Activated naive CD8-positive, alpha-beta T cell treated with anti-CD3 and anti-CD28 coated beads, Interleukin-2, amount 50 U/mL, for 24 hours (primary cell): ENCODE measurements at places on chromosomes 1 and 21.

DNA sequence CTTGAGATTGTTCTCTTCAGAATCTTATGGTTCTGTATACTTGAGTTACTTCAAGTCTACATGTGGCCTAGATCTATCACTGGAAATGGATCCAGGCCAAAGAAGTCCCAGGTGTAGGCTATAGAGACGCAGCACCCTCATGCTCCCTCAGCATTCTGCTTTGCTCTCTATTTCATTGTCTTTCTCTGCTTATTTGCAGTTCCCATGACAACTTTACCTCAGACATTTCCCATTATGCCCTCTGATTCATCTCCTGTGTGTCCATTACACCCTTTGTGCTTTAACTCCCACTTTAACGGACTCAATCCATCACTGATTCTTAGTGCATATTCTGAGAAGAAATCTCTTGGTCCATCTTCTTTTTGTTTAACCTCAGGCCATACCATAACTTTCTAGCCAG, 236.9 kb upstream of the NRIP1 start:
- H3K36me3 ChIP-seq, result no peaks in the 10 kb centered on the region
- no peaks in the 10 kb centered on the region for H3K27me3 ChIP-seq
- H3K27ac ChIP-seq, result no peak overlapping the region

- peaks cover 7% of the 10 kb centered on the region for H3K27me3 ChIP-seq
- no peaks in the 10 kb centered on the region for H3K36me3 ChIP-seq
Observed at GRCh38 chr1:64302971-64303370, 99.5 kb downstream of the UBE2U start.

- H3K4me1 ChIP-seq, result no peaks in the 10 kb centered on the region
- H3K36me3 ChIP-seq, result peaks cover 14% of the 10 kb centered on the region
- DNase-seq, result no peak
Observed at GRCh38 chr1:174519844-174520243, 72.1 kb downstream of the GPR52 start.

DNA sequence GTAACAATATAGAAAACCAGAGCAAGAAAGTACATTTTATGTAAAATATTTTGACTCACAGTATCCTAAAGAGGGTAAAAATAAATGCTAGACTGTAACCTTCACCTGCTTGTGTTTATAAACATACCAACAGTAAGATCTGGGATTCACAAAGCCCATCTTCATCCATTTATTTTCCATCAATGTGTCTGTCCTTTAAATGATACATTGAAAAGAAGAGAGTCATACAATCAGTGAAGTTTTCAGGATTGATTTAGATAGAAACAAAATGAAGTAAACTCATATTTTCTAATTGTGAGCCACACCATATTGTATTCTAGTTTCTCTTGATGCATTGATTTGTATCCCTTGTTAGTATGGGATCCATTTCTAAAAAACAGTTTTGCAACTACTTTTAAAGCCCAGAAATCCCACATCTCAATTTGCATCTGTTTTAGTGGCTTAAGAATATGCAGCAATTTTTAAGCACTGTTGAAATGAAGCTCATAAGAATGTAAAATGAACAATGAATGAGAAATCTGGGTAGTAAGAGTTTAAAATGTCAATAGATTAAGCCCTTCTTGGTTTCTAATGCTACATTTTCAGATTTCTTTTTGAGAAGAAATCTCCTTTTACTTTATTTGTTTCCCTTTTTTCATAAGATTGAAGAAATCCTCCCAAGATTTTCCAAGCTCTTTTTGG, 548.1 kb upstream of the ADGRL2 start:
- no peak overlapping the region for H3K27ac ChIP-seq
- H3K4me1 ChIP-seq, result no peaks in the 10 kb centered on the region
- H3K4me3 ChIP-seq, result no peak overlapping the region
- no peaks in the 10 kb centered on the region for H3K36me3 ChIP-seq

- H3K27ac ChIP-seq, result no peak overlapping the region
- H3K36me3 ChIP-seq, result no peaks in the 10 kb centered on the region
- no peaks in the 10 kb centered on the region for H3K4me1 ChIP-seq
- no peak for DNase-seq
- H3K27me3 ChIP-seq, result peaks cover 11% of the 10 kb centered on the region
Observed at GRCh38 chr1:22217811-22218460, 75.0 kb upstream of the WNT4 start.

GRCh38 chr1:97186381-97186780, 464.8 kb downstream of the PTBP2 start:
- no peak overlapping the region for H3K27ac ChIP-seq
- no peak for DNase-seq
- no peaks in the 10 kb centered on the region for H3K4me1 ChIP-seq

DNA sequence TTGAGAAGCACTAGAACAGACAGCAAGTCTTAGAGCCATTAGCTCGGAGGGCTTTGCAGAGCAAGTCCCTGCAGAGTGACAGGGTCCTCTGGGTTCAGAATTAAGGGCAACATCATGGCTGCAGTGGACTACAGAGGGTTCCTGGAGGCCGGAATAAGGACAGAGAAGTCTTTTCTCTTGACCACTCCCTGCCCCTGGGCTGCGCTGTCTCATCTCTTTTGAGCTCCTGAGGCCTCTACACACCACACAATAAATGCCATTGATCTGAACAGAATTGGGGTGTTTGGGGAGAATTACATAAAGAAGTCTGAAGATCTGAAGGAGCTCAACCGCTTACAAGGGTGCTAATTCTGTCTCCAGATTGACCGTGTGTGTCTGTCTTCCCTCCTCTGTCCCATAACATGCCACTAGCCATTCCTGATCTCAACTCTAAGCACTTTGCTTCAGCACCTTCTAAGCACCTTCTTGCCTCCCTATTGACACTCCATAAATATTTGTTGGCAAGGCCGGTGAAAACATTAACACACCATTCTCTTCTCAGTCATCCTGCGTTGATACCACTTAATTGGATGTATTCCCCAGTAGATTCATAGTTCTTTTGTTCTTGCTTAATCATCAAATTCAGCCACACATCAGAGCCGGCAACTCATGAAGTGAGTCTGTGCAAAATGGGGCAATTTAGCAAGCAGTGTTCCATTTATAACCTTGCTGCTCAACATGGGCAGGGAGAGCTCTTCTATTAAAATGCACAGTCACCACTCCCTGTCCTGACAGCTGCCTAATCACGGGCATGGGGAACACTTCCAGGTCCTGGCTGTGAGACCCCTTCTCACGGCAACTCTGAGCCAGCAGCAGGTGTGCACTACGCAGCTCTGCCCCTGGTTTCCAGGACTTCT, 49.7 kb downstream of the NMNAT2 start:
- H3K36me3 ChIP-seq, result no peaks in the 10 kb centered on the region
- H3K27ac ChIP-seq, result no peak overlapping the region
- H3K27me3 ChIP-seq, result peaks cover 9% of the 10 kb centered on the region
- no peak overlapping the region for H3K4me3 ChIP-seq

DNA sequence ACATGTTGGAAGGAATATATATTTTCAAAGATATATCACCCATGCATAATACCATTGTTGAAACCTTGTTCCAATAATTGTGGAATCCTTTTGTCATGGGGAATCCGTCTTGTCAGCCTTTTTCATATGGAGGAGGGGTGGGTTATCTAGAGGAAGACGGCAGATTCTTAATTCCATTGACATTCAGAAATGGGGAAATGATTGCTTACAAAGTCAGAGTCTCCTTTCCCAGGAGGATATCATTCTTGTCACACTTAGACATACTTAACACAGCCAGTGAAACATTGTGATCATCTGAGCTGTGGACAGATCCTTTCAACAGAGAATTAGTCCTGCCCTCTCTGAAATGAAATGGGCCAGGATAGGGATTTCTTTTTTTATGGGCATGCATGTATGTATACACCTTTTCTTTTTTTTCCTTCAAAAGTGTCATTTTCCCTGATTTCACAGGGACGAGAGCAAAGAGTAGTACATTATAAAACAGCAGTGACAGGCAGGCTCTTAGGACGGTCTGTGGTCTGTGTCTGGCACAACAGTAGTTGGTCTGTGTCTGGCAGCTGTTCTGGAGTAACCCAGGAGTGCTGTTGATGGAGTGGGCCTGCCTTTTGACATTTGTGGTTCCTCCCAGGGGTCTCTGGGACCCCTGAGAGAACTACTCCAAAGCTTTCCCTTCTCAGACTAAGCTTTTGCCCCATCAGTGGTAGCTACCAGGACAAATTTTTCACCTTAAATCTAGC, 50.1 kb downstream of the VPS13D start:
- H3K27me3 ChIP-seq, result no peaks in the 10 kb centered on the region
- no peak overlapping the region for H3K27ac ChIP-seq
- no peak overlapping the region for H3K4me3 ChIP-seq

GRCh38 chr1:241532162-241532531, at the start of gene KMO:
Gene KMO, plus strand, starts transcription at chr1:241532378. Its CDS starts 67 bp downstream, at chr1:241532445.
- H3K36me3 ChIP-seq, result no peaks in the 10 kb centered on the region
- H3K4me1 ChIP-seq, result peaks cover 27% of the 10 kb centered on the region
- DNase-seq, result no peak
- peak within 1 kb of the TSS; percentile 85 for H3K4me3 ChIP-seq

DNA sequence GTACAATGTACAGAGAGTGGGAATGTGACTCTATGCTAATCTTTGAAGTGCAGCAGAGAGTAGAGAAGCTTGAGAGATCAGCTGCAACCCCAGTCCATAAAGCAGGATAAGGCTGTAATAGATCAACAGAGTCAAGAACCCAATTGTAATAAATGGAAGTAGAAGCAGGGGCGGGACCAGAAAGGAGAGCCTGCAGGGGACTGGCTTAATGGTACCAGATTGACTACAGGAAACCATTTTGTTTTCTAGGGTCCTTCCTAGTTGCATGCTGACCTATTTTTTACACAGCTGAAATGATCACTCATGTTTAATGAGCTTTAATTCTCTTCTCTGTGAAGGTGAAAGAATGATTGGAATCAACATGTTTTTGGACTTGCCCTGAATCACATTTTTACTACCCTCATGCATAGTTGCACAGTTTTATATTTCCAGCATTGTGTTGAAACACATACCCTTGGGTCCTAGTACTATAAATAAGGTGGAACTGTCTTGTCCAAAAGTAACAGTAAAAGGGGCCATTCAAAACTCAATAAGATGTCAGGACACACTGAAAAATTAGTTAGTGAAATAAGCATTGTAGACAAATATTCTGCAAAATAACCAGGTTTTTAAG, 69.8 kb downstream of the GPR88 start:
- H3K4me3 ChIP-seq, result no peak overlapping the region
- H3K36me3 ChIP-seq, result no peaks in the 10 kb centered on the region
- peaks cover 9% of the 10 kb centered on the region for H3K27me3 ChIP-seq
- DNase-seq, result no peak

- H3K27ac ChIP-seq, result peak overlapping the region; percentile 97
- DNase-seq, result peak; percentile 23
- peaks cover 17% of the 10 kb centered on the region for H3K36me3 ChIP-seq
- peaks cover 71% of the 10 kb centered on the region for H3K4me1 ChIP-seq
- H3K4me3 ChIP-seq, result peak overlapping the region; percentile 62
Observed at GRCh38 chr21:43921571-43921978, 56.6 kb downstream of the AGPAT3 start.

- H3K27ac ChIP-seq, result no peak overlapping the region
- no peak for DNase-seq
- H3K36me3 ChIP-seq, result no peaks in the 10 kb centered on the region
- H3K4me1 ChIP-seq, result no peaks in the 10 kb centered on the region
- H3K4me3 ChIP-seq, result no peak overlapping the region
Observed at GRCh38 chr1:224811564-224811963, 117.9 kb upstream of the DNAH14 start.

- no peaks in the 10 kb centered on the region for H3K27me3 ChIP-seq
- peaks cover 68% of the 10 kb centered on the region for H3K36me3 ChIP-seq
- peaks cover 38% of the 10 kb centered on the region for H3K4me1 ChIP-seq
- no peak for DNase-seq
- no peak overlapping the region for H3K27ac ChIP-seq
Observed at GRCh38 chr1:30995990-30996612, 69.4 kb downstream of the PUM1 start.

- no peaks in the 10 kb centered on the region for H3K36me3 ChIP-seq
Observed at GRCh38 chr1:180266275-180267210, 36.5 kb downstream of the LHX4 start.

DNA sequence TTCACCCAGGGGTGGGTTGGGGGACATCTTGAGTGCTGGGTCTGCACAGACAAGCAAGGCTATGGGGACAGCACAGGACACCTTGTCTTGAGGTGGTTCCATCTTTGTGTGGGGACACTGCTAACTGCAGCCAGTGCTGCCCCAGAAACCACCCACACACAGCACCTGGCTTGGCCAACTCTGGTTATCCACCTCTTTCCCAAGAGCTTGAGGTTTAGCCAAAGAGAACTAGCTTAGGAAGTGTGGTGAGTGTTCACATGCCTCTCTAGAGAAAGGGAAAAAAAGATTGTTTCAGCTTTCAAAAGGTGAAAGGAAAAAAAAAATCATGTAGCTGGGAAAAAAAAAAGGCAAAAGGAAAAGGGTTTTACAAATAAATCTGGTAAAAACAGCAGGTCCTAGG, 32.4 kb downstream of the BCAR3 start:
- no peaks in the 10 kb centered on the region for H3K27me3 ChIP-seq
- H3K27ac ChIP-seq, result no peak overlapping the region
- no peak for DNase-seq
- no peak overlapping the region for H3K4me3 ChIP-seq

- no peak overlapping the region for H3K27ac ChIP-seq
- H3K4me1 ChIP-seq, result peaks cover 7% of the 10 kb centered on the region
- H3K36me3 ChIP-seq, result peaks cover 2% of the 10 kb centered on the region
- no peak overlapping the region for H3K4me3 ChIP-seq
Observed at GRCh38 chr1:167821969-167822685, 91.8 kb downstream of the ADCY10 start.

- DNase-seq, result no peak
- H3K36me3 ChIP-seq, result no peaks in the 10 kb centered on the region
- H3K4me3 ChIP-seq, result no peak overlapping the region
- H3K27me3 ChIP-seq, result no peaks in the 10 kb centered on the region
- H3K27ac ChIP-seq, result no peak overlapping the region
Observed at GRCh38 chr1:211894312-211894711, 63.7 kb upstream of the LPGAT1 start.

DNA sequence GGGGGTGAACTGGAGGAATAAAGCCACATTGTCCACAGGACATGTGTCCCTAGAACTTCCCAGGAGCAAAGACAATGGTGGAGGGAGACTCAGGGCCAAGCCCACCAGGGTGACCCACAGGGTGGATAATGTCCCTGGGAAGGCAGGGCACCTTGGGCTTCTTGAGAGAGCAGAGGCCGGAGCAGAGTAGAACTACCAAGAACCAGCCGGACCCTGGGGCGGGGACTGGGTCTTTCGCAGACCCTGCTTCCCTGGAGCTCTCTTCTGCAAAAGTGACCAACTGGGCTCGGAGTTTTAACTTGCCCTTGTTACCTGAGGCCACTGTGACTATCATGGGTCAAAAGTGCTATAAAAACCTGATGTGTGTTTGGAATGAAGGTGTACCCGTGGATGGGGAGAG, 875 bp upstream of the FAM3B start:
- no peaks in the 10 kb centered on the region for H3K36me3 ChIP-seq
- DNase-seq, result no peak
- H3K27me3 ChIP-seq, result peaks cover 42% of the 10 kb centered on the region

DNA sequence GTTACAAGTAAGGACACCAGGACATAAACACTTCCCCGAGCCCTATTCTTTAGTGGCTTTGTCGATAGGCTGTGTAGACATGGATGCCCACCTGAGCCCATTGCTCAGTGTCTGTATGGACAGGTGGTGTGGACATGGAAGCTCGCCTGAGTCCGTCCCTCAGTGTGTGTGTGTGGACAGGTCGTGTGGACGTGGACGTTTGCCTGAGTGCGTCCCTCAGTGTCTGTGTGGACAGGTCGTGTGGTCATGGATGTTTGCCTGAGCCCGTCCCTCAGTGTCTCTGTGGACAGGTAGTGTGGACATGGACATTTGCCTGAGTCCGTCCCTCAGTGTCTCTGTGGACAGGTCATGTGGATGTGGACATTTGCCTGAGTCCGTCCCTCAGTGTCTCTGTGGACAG, 38.7 kb upstream of the COL6A2 start:
- H3K36me3 ChIP-seq, result peaks cover 2% of the 10 kb centered on the region
- peaks cover 72% of the 10 kb centered on the region for H3K4me1 ChIP-seq
- H3K4me3 ChIP-seq, result no peak overlapping the region
- H3K27ac ChIP-seq, result peak overlapping the region; percentile 77
- peak; percentile 1 for DNase-seq
- peaks cover 21% of the 10 kb centered on the region for H3K27me3 ChIP-seq
